Frontal cortex (tissue), 4 donors: ENCODE measurements at places on chromosomes 1 and 21.

DNA sequence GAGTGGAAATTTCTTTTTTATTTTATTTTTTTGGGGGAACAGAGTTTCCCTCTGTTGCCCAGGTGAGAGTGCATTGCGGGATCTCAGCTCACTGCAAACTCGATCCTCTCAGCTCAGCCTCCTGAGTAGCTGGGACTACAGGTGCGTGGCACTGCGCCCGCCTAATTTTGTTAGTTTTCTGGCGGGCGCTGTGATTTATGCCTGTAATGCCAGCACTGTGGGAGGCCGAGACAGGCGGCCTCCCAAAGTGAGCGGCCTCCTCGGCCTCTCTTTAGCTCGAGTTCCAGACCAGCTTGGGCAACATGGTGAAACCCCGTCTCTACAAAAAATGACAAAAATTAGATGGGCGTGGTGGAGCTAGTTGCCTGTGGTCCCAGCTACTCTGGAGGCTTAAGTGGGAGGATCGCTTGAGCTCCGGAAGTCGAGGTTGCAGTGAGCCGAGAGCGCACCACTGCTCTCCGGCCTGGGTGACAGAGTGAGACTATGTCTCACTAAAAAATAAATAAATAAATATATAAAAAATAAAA lies 2.7 kb downstream of the GMEB1 start:
- DNase-seq, result no peak

DNA sequence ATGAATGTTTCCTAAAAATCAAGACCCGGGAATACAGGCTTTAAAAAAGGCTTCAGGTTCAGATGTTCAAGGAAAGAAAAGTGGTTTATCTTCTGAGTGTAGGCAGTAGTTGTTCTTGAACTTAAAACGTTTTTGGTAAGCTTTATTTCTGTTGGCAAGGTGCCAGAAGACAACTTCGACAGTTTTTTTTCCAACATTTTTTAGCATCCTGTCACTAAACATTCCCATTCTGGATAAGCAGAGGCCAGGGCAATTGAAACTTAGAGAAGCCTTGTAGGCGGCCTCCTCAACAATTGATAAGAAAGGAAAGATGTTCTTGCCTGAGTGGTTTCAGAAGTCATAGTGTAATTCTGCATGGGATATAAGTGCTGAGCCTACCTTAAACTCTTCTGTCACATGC lies 66.7 kb downstream of the PATJ start:
- no peak for DNase-seq

DNA sequence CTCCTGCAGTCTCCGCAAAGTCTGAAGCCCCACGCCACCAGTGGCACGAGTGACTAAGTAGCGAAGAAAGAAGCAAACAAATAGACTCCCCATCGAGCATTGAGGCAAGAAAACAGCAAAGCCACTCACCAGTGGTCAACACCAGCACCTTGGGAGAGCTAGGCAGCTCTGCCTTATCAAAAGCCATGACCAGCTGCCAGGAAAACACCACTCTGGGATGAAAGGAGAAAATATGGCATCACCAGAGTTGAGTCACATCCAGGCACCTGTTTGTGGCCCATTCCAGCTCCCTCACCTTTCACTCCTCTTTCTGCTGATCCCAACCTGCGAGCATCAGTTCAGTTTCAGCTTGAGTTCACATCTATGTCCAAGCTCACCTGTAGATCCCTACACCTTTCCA lies 17.2 kb downstream of the PDZK1 start:
- no peak for DNase-seq

GRCh38 chr1:65393928-65394327 lies 26.5 kb upstream of the LEPR start:
- DNase-seq, result no peak

GRCh38 chr1:64320922-64321614 lies 117.6 kb downstream of the UBE2U start:
- no peak for DNase-seq

- DNase-seq, result no peak
Measured at GRCh38 chr1:196887515-196888239, at the start of gene CFHR4. TSS of gene CFHR4 (plus strand) at chr1:196888052. CDS start at chr1:196888151, 99 bp downstream.

DNA sequence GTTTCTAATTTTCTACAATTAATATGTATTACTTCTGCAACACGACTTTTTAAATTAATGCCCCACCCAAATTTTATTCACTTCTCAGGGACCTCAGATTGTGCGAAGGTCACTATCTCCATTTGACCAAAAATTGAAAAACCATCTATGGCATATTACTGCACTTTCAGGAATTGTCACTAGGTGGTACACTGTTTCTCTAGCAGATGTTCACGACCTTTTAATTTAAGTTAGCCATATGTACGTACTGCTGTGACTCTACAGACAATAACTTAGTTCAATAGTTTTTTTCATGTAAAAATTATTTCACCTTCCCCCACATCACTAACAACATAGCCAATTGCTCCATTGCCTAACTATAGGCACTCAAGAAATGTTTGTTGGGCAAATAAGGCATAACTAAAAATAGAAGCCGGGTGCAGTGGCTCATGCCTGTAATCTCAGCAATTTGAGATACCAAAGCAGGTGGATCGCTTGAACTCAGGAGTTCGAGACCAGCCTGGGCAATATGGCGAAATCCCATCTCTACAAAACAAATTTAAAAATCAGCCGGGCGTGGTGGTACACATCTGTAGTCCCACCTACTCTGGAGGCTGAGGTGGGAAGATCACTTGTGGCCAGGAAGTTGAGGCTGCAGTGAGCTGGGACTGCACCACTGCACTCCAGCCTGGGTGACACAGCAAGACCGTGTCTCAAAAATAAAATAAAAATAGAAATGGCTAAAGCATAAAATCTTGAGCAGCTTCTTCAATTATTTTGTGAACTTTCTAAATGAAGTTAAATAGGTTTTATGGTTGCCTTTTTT lies 75.7 kb upstream of the PKN2 start:
- DNase-seq, result no peak

- DNase-seq, result no peak
Measured at GRCh38 chr1:181947441-181947840, 114.1 kb downstream of the ZNF648 start.

GRCh38 chr1:178862416-178862815 lies 8.5 kb downstream of the ANGPTL1 start:
- DNase-seq, result no peak

GRCh38 chr1:201175820-201176500 lies 14.7 kb upstream of the IGFN1 start:
- no peak for DNase-seq

DNA sequence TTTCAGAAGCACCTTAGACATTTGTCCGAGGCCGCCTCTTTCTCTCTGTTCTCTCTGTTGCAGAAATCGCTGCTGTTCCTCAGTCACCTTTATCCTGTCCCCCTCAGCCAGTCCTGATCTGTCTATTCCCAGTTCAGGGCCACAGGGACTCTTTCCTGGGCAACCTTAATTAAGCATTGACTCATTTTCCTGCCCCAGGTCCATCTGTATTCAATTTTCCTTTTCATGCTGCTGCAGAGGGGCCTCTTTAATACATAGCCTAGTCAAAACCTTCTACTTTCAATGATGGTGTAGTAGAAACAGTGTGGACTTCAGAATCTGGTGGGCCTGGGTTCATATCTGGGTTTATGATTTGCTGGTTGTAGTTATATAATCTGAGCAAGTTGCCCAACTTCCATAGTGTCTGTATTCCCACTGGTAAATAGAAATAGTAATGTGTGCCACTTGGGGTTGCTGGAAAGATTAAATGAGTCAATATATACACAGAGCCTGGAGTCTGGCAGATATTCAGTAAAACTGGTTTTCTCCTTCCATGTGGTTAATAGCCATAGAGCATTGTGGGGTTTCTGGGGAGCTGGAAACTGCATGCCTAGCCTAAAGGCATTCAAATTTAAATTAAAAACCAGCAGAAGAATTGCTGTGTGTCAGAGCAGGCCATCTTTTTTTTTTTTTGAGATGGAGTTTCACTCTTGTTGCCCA lies 4.5 kb downstream of the TRAF5 start:
- no peak for DNase-seq

GRCh38 chr1:88897070-88897730 lies 5.8 kb upstream of the GTF2B start:
- DNase-seq, result no peak

- no peak for DNase-seq
Measured at GRCh38 chr1:119225265-119225664, 84.8 kb upstream of the WARS2 start.

DNA sequence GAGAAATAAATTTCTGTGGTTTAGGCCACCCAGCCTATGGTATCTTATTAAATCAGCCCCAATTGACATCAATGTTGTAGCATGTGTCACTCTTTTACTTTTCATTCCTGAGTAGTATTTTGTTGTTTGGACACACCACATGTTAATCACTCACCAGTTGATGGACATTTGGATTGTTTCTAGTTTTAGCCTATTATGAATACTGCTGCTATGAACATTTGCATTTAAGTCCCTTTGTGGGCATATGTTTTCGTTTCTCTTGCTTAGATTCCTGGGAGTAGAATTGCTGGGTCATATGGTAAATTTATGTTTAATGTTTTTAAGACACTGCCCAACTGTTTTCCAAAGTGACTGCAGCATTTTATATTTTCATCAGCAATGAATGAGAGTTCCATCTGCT lies 50.2 kb upstream of the NUF2 start:
- DNase-seq, result no peak

DNA sequence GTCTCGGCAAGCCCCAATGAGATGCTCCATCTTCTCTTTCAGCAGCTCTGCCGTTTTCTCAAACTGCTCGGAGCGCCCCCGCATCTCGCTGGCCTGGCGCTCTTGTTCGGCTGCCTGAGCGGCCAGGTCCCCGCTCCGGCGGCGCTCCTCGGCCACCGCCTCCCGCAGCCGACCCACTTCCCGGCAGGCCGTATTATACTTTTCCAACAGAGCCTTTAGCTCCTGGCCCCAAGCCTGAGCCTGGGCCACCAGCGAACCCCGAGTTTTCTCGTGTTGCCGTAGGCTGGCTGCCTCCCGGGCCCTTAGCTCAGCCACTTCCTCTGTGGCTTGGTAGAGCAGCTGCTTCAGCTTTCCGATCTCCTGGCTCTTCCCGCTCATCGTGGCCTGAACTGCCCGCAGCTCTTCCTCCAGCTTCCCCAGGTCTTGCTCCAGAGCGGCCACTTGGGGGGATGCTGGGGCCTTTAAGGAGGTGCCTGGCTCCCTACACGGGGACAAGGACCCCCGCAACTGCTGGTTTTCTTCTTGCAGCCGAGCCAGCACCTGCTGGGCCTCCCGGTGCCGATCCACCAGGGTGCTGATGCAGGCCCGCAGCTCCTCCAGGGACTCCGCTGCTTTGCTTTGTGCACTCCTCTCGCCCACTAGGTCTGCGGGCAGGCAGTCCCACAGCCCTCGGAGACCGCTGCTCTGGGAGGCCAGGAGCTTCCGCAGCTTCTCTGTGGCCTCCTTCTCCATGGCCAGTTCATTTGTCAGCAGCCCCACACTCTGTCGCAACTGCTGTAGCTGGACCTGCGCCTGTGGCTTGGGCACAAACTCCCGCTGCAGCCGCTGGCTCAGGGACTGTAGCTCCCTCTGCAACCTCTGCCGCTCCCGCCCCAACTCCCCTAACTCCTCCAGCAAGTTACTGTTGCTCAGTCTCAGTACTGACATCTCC lies 13.4 kb upstream of the PIAS3 start:
- no peak for DNase-seq

GRCh38 chr1:68358439-68358838 lies 91.3 kb downstream of the RPE65 start:
- DNase-seq, result no peak
